NCI-H2227 treated with DMSO at 0.1 percent for 48 hours (cell line): ENCODE measurements at places on chromosomes 2 and 18.

- no peak for DNase-seq
Measured at GRCh38 chr2:141392517-141393213, 738.2 kb downstream of the LRP1B start.

DNA sequence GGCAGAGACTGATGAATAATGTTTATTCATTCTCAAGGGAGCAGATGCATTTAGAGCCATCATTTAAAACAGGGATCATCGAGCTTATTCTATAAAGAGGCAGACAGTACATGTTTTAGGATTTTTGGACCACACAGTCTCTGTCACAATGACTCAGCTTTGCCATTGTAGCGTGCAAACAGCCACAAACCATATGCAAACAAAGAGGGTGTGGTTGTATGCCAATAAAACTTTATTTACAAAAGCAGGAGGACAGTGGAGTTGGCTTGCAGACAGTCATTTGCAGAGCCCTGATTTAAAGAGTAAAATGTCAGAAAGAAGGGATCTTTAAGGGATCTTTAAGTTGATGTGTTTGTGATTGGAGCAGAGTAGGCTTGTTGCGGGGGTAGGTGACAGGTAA lies 51.5 kb downstream of the SMIM21 start:
- no peak for DNase-seq

- DNase-seq = no peak
Measured at GRCh38 chr2:42675815-42676214, 88.1 kb downstream of the OXER1 start.

DNA sequence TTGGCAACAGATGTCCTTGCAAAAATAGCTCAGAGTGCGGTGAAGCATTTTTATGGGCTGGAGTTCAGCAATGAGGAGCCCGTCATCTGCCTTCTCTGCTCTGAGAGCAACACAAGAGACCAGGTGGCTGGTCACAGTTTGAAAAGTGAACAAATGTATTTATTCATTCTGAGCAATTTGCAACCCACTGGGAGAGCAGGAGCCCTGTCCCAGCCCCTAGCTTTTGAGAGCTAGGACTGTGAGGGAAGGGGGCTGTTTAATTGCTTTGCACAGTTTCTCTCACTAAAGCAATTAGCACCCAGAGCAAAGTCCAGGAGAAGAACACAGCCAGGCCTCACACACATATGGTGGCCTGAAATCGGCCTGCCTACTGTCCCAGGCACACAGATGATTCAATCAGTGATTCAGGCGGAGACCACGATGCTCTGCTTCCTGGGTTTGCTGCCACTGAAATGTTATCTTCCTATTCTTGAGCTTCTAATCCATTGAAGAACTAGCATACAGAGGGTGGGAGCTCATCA lies 646.1 kb upstream of the ACVR2A start:
- DNase-seq = no peak

- DNase-seq = no peak
Measured at GRCh38 chr2:236823041-236823629, 253.5 kb downstream of the ACKR3 start.

DNA sequence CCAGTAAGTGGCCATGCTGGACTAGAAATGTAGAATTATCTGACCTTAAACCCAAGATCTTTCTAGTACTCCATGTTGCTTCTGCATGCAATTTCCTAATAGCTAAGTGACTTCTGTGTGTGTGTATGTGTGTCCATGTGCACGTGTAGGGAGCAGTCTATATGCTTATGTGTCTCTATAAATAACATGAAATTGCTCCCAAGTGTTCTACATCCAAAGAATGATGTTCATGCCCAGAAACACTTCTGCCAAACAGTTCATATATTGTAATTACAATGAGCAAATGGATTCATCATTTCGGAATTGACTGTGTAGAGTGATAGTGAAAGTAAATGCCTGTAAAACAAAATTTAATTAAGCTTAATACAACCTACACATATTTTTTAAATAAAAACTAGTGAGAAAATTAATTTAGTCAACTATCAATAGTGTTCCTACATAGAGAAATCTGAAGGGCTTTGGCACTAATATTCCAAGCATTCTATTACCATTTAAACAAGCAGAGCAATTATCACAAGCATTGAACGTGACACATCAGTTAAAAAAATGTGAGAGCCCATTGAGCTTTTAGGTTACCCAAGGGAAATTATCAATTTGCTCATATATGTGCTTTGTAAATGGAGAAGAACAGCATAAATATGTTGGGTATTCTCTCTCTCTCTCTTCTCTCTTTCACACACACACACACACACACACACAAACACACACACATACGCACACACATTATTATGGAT lies 1067.4 kb downstream of the CNTNAP5 start:
- no peak for DNase-seq

GRCh38 chr2:224466304-224466895 lies 64.5 kb upstream of the FAM124B start:
- no peak for DNase-seq

DNA sequence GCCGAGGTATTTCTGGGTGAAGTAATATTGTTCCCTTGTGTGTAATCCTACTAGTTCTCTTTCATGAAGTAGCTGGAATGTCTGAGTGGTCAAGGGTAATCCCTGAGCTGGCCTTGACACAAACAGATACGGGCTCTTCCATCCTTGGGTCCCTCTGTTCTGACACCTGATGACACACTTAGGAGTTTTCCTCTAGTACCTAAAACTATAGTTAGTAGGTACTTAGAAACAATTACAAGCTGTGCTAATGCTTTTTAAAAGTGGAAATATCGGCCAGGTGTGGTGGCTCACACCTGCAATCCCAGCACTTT lies 59.2 kb upstream of the IL1R1 start:
- no peak for DNase-seq
